Left renal cortex interstitium (tissue), 4 donors: ENCODE measurements at places on chromosomes 2 and 18. TPM values are rescaled to one million over a fixed set of nuclear protein-coding genes. Genes with fewer than 3 reads are reported as not detected.

Gene SP5
- 0.47 TPM for polyA plus RNA-seq

Gene PKP4
- polyA plus RNA-seq = 119 TPM

Gene MYO7B
- 28.9 TPM for polyA plus RNA-seq

Gene CABLES1
- 25.5 TPM for polyA plus RNA-seq

Gene CABYR
- polyA plus RNA-seq = 6.7 TPM

Gene REG3A
- polyA plus RNA-seq = not detected

Gene EFHD1
- polyA plus RNA-seq = 53.7 TPM

Gene ACMSD
- polyA plus RNA-seq = 36.4 TPM

Gene TDRD15
- 0.03 TPM for polyA plus RNA-seq

Gene CRYBA2
- polyA plus RNA-seq = not detected

Gene SEMA4F
- polyA plus RNA-seq = 8.4 TPM

Gene ERICH2
- polyA plus RNA-seq = 2.4 TPM

Gene WDSUB1
- 28.2 TPM for polyA plus RNA-seq

Gene SPC25
- 18.0 TPM for polyA plus RNA-seq

Gene HOXD8
- 217 TPM for polyA plus RNA-seq

Gene ABCB11
- 0.13 TPM for polyA plus RNA-seq

Gene SERPINB13
- not detected for polyA plus RNA-seq

Gene NEDD4L
- polyA plus RNA-seq = 97.0 TPM

Gene FHOD3
- polyA plus RNA-seq = 40.3 TPM

Gene DPP10
- polyA plus RNA-seq = 12.0 TPM

Gene CFAP65
- polyA plus RNA-seq = 0.27 TPM

Gene RPRM
- 8.3 TPM for polyA plus RNA-seq

Gene TMEM131
- polyA plus RNA-seq = 47.8 TPM

Gene MATN3
- polyA plus RNA-seq = 4.3 TPM

Gene ANKRD30BL
- polyA plus RNA-seq = not detected

Gene CCDC85A
- polyA plus RNA-seq = 1.6 TPM

Gene APLF
- polyA plus RNA-seq = 3.6 TPM

Gene CCDC68
- polyA plus RNA-seq = 9.0 TPM
